Activated T-helper 1 cell treated with anti-CD3 and anti-CD28 coated beads, Interleukin-12 subunit alpha, Interleukin-12 subunit beta, Interleukin-2, Interleukin-4 antibody, amounts not matched to agents 30 ng/mL and 10 ng/mL and 1 ng/mL, durations not matched to agents 14 hours and 24 hours and 36 hours (primary cell): ENCODE measurements at places on chromosomes 7 and 10. TPM values are rescaled to one million over a fixed set of nuclear protein-coding genes. Genes with fewer than 3 reads are reported as not detected.

The RNF32 gene
- 2.1 and 2.2 TPM in 2 replicates for total RNA-seq

The ITPRID1 gene
- total RNA-seq: not detected in 2 replicates

DNA sequence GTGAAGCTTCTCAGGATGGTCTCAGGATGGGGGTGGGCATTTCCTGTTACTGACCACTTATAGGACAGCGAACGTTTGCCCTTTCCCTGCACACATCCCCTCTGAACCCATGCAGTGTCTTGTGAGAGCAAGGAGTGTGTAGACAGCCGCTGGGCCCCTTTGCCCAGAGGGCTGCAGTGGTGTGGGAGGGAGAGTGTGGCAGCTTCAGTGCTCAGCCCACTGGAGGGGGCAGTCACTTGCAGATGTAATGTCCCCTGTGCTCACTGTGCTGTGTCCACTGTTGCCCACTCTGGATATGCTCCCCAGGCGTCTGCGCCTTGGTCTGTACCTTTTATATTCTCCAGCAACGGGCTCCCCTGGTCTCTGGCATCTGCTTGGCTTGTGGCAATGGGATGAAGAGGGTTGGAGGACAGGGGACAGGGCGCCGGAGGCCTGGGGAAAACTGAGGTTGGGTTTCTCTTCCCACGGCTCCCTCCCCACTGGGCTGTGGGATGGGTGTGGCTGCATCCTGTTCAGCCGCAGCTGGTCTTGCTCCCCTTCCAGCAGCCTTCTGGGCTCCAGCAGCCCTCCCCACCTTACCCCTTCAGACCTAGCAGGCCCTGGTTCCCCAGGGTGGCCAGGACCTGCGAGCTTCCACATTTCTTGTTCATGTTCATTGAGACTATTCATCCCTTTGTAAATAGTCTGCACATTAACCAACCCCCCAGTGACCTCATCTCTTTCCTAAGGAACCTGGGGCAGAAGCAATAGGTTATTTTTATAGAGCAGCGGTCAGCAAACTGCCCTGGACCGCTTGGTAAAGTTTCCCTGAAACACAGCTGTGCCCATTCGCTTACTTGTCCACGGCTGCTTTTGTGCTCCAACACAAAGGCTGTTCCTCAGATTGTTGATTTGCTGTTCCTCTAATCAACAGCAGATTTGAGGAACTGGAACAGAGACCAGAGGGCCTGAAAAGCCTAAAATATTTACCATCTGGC lies 6.1 kb downstream of the ZNF789 start:
- no peak for DNase-seq

- no peak for DNase-seq
Observed at GRCh38 chr7:35565927-35566326, 129.0 kb downstream of the HERPUD2 start.

DNA sequence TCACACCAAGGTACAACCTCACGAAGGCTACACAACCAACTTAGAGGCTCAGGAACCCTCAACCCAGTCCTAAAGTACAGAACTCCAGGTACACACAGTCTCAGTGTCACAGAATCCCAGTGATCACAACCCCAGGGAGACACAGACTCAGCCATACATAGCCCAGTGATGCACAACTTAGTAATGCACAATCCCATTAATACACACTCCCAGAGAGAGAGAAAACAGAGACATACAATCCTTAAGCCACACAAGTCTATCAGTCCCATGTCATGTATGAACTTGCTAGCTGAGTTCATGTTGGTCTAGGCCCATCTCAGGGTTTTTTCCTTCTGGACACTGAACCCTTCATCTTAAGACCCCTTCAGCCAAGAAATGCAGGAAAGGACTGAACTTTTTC lies 4.6 kb downstream of the KCNIP2 start:
- no peak for DNase-seq

DNA sequence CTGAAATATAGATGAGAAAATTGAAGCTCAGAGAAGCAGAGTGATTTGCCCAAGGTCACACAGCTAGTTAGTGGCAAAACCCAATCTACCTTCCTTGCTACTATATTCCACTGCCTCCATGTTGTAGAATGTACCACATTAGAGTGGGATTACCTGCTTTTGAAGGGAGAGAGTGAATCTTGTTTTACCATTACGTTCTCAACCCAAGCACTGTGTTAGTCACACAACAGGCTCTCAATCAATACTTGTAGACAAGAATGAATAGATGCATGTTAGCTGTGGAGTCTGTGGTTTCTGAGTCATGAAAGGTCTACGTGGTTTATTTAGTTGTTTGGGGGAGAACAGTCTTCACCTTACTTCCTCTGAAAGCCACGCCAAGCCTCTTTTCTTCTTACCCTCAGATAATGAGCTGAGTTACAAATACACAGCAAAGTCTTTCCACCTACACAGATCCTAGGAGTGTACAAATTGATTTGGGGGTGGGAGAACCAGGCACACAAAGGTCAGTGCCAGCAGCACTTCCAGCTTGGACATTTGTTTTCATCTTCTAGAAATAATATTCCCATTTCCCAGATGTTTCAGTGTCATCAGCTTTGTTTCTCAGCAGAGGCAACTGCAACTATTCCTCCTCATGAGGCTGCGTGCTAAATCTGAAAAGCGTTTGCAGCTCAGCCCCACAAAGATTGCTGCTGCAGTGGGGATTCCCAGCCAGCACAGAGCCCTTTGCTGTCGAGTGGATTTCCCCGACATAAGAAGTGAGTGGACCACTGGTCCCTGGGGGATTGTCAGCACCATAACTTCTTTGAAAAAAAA lies 71.5 kb upstream of the ADO start:
- DNase-seq: peak; percentile 64

- peak; percentile 65 for DNase-seq
Observed at GRCh38 chr10:79242620-79243152, 104.6 kb upstream of the PPIF start.

DNA sequence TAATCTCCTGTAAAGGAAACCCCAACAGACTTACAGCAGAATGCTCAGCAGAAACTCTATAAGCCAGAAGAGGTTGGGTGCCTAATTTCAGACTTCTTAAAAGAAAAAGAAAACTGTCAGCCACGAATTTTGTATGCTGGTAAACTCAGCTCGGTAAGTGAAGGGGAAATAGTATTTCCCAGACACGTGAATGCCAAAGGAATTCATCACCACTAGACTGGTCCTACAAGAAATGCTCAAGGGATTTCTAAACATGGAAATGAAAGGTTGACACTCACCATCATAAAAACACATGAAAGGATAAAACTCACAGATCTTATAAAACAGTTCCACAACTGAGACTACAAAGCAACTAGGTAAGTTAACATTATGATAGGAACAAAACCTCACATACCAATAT lies 68.6 kb downstream of the GLCCI1 start:
- DNase-seq: no peak

- no peak for DNase-seq
Observed at GRCh38 chr7:112411186-112411795, 39.0 kb upstream of the IFRD1 start.

DNA sequence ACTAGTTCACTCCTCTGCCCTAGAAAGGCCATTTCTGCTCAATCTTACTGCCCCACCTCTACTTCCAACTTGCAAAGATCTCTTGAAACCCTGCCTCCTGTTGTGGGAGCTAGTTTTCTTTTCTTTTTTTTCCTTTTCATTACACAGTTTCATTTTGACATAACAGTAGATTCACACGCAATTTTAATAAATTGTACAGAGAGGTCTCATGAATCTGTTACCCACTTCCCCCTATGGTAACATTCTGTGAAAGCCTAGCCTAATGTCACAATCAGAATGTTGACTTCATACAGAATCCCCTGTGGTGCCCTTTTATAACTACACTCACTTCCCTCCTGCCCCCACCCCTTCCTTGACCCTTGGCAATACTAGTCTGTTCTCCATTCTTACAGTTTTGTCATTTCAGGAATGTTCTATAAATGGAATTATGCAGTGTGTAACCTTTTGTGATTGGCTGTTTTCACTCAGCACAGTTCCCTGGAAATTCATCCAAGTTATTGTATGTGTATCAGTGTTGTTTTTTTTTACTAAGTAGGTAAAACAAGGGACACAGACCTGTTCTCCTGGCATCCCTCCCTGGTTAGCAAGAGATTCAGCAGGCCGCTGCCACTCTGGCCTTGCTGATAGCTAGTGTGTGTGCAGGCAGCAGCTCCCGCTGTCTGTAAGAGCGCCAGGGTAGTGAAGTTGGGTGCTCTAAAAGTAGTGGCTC lies 21.5 kb downstream of the CHST3 start:
- no peak for DNase-seq

- no peak for DNase-seq
Observed at GRCh38 chr7:144941127-144941526, 105.3 kb upstream of the TPK1 start.

DNA sequence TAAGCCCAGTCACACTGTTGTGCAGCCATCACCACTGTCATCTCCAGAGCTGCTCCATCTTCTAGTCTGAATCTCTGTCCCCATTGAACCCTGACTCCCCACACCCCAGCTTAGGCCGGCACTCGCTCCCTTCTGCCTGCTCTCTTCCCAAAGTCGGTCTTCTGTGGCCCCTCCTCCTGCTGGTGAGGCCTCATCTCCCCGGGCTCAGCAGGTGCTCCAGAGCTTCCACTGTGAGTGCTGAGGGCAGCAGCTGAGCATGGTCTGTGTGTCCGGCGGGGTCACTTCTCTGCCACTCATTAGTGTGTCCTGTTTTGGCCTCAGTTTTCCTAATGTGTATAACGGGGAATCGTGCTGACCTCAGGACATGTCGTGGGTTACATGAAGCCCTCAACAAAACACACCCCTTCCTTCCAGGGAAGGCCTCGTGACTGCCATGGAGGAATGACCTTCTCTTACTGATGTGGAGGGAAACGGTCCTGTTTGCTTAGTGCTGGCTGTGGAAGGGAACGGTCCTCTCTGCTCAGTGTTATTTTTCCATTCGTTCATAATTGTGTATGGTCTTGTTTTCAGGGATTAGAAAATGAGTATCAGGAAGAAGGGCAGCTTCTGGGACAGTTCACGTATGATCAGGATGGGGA lies 4.3 kb upstream of the GET4 start:
- no peak for DNase-seq

DNA sequence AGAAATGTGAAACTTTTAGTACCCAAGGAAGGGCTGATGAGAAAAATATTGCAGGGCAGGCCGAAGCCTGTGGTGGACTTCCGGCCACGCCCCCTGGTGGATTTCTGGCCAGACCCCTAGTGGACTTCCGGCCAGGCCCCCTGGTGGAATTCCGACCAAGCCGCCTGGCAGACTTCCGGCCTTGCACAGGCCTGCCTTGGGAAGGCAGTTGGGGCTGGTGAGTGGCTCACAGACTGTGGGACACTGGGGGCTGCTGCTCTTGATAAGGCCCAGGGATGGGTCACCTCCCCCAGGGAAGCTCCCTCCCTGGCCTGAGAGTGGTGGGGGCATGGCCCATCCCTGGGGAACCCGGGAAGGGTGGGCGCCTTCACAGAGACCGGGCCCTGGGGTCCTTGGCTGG lies 116.4 kb upstream of the MKI67 start:
- DNase-seq: no peak
